ENCODE measurements at places on chromosomes 1 and 21.

- no peak for DNase-seq
Observed at GRCh38 chr1:214445199-214445598, 106.2 kb downstream of the PTPN14 start.

GRCh38 chr1:31214316-31215064 is 25.2 kb downstream of the NKAIN1 start:
- no peak for DNase-seq

DNA sequence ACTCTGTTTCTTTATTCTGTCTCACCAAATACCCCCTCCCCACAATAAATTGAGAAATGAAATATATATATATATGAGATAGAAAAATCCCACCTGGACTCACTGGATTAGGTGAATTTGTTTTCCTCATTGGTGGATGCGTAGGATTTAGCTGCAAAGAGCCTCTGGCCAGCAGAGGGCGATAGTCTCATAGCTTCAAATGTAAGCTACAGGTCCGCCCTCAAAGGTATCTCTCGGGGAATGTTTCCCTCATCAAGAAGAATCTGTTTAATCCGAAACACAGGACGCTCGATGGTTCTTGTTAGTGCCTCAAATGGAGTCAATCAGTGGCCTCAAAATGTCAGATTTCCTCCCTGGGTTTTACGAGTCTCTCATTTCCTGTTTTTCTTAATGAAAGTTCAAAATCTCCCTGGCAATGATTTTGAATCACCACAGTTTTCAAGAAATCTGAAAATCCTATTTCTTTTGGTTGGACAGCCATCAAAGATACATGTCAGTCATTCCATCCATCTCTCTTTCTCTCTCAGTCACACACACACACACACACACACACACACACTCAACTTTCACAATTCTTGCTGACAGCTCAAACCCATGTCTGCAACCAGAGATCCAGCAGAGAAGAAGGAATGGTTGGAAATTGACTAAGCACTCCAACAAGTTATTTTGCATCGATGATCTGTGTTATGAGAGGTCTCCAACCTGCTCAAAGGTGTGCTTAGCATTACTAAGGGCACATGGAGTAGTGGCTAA is 13.9 kb upstream of the CAMK1G start:
- no peak for DNase-seq

DNA sequence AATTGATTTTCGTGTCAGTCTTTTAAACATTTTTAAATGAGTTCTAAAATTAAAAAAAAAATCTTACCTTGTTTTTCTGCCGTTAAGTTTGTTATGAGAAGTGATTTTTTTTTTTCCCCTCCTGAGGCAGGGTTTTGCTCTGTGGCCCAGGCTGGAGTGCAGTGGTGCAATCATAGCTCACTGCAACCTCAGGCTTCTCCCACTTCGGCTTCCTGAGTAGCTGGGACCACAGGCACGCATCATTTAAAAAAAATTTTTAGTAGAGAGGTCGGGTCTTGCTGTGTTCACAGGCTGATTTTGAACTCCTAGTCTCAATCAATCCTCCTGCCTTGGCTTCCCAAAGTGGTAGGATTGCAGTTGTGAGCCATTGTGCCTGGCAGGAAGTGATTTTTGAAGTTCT is 41.1 kb downstream of the MTR start:
- no peak for DNase-seq

DNA sequence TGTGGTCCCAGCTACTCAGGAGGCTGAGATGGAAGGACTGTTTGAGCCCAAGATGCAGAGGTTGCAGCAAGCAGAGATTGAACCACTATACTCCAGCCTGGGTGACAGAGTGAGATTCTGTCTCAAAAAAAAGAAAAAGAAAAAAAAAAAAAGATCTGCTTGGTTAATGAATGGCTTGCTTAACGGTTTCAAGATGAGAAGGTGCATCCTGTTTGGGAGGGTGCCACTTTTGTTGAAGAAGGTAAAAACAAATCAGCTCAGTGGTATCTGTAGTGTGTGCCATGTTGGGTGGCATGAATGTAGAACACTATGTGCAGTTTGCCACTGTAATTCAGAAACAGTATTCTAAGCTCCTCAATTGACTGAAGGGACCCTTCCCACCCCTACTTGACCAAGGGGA is 94.9 kb upstream of the ETV3 start:
- no peak for DNase-seq

- no peak for DNase-seq
Observed at GRCh38 chr1:44964396-44964795, 22.0 kb downstream of the EIF2B3 start.

DNA sequence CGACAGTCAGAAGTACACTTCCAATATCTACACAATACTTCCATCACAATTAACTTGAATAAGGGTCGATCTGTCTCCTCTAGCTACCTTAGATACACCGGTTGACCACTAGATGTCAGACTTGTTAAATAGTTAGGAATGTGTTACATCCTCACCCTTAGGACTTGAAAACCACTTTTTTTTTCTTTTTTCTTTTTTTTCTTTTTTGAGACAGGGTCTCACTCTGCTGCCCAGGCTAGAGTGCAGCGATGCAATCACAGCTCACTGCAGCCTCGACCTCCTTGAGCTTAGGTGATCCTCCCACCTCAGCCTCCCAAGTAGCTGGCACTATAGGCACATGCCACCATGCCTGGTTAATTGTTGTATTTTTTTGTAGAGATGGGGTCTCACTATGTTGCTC is 120.4 kb upstream of the GREM2 start:
- no peak for DNase-seq

GRCh38 chr21:29384683-29385359 is 86.1 kb downstream of the BACH1 start:
- DNase-seq: no peak

DNA sequence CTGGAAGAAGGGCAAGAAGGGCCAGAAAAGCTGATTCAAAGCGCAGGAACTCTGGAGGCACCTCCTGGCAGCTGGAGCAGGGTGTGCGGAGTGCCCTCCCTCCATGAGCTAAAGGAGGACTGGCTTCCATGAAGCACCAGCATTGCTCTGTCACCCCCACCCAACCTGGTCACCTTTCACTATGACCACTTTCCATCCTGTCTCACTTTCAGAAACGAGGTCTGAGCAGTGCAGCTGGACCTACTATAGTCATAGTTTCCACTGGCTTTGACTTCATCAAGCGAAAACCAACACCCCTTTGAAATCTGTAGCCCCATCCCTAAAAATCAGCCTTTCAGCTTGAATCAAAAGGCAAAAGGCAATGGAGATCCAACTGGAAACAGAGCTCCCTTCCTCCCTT is 84.8 kb upstream of the CACNA1E start:
- DNase-seq: no peak

DNA sequence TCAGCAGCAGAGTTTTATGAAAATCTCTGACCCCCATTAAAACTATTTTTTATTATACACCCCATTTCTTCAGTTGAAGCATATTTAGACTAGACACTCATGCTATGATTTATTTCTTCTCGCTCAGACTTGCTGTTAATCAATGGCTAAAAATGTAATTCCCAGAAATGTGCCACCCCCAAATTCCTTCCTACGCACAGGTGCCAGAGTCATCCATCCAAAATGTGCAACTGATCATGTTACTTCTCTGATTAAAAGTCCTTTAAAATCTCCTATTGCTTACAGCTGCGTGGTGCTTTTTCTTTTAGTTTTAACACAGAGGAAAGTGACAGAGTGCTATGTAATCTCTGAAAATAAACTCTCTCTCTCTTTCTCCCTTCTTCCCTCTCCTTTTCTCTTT is 954.4 kb downstream of the NCAM2 start:
- DNase-seq: no peak

Measured in NCI-H524 treated with DMSO at 0.1 percent for 48 hours (cell line).